ENCODE measurements at places on chromosomes 7 and 10.

DNA sequence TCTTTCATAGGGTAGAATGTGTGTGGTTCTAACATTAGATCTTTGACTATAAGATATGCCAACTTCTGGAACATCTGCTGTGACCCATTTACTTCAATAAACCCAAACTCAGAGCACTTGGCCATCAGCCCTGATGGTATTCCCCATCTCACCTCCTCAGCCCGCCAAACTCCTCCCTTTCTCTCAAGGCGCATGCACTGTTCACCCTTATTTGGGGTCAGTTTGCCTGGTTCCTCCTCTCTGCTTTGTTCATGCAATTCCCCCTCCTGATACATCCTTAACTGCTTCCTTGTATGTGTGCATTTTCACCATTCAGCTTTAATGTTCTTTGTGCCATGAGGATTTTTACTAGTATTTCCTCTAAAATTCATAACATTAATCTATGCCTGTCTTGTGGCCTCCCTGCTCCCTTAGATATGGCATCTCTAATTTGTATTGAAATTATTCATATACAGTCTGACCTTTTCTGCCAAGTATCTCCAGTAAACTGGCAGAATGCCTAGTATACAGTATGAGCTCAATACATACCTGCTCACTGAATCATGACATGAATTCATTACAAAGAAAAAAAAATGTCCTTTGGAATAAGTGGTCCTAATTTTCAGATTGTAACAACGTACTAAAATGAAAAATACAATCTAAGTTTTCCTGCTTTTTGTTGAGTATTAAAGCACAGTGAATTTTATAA, 336.8 kb upstream of the IGFBP3 start:
- peak; percentile 26 for DNase-seq
- H3K27me3 ChIP-seq: no peaks in the 10 kb centered on the region
- no peak overlapping the region for H3K27ac ChIP-seq
- no peak overlapping the region for H3K4me3 ChIP-seq

- DNase-seq: peak; percentile 69
- H3K4me1 ChIP-seq: peaks cover 16% of the 10 kb centered on the region
- H3K4me3 ChIP-seq: no peak overlapping the region
Measured at GRCh38 chr7:29116361-29117200, 29.8 kb downstream of the CPVL start.

DNA sequence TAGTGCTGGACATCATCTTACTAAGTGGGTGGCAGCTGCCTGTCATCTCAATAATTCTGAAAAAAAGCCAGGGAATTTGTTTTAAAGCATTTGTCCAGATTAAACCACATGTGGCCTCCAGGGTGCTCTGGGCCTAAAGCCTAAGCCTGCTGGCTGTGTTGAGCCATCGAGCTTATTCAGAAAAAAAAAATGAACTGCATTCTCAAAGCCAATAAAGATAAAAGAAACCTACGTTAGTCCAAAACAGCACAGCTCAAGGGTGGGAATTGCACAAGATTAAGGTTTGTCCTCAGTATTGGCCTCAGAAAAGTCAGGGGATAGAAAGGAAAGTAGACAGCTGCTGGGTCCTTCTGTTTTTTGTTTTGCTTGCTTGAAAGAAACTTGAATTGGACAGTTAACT, 22.6 kb upstream of the PRTFDC1 start:
- no peaks in the 10 kb centered on the region for H3K36me3 ChIP-seq
- H3K27me3 ChIP-seq: no peaks in the 10 kb centered on the region
- DNase-seq: no peak
- no peak overlapping the region for H3K4me3 ChIP-seq

DNA sequence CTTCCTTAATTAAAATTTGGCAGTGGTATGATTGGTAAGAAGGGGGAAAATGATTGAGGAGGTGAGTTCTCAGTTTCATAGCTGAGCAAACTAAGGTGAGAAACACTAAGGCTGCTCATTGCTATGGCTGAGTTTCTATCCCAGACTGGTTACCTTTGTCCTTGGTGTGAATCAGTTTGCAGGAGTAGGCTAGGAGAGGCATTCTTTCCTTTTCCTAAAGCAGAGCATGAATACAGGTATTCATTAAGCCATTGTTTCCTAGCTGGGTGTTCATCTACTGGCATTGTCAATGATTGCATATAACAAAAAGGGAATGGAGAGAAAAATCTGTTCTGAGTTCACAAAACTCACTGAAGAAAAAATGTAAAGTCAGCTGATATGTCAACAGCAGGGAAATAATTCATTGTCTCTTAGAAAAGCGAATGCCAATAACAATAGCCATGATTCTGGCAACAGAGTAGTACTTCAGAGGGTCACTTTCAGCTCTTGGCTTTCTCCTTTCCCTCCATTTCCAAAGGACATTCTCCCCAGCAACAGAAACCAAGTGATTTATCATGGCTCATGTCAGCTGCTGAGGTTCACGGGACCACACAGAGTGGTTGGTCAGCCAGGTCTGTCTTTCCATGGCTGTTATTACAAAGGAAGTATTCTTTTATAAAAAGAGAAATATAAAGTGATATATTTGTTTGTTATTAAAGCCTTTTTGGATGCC, 234.0 kb downstream of the BICC1 start:
- H3K4me1 ChIP-seq: no peaks in the 10 kb centered on the region
- H3K27me3 ChIP-seq: no peaks in the 10 kb centered on the region
- H3K4me3 ChIP-seq: no peak overlapping the region
- no peaks in the 10 kb centered on the region for H3K36me3 ChIP-seq

DNA sequence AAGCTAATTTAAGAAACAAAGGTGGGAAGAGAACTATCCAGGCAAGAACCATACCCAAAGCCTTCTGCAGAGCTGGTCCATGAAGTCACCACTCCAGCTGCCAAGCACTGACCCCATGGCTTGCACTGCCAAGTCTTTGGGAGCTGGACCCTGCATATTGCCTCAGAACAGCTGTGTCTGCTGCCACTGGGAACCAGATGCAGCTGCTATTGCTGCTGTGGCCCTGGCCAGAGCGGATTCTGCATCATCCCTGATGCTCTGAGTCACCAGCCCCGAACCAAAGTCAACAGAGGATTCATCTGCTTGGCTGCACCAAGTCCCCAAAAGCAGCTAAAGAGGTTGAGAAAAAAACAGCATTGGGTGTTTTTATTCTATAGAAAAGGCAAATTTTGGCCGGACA, 39.2 kb upstream of the GSAP start:
- H3K4me3 ChIP-seq: no peak overlapping the region
- peaks cover 28% of the 10 kb centered on the region for H3K4me1 ChIP-seq
- DNase-seq: peak; percentile 60
- H3K36me3 ChIP-seq: no peaks in the 10 kb centered on the region
- no peaks in the 10 kb centered on the region for H3K27me3 ChIP-seq

DNA sequence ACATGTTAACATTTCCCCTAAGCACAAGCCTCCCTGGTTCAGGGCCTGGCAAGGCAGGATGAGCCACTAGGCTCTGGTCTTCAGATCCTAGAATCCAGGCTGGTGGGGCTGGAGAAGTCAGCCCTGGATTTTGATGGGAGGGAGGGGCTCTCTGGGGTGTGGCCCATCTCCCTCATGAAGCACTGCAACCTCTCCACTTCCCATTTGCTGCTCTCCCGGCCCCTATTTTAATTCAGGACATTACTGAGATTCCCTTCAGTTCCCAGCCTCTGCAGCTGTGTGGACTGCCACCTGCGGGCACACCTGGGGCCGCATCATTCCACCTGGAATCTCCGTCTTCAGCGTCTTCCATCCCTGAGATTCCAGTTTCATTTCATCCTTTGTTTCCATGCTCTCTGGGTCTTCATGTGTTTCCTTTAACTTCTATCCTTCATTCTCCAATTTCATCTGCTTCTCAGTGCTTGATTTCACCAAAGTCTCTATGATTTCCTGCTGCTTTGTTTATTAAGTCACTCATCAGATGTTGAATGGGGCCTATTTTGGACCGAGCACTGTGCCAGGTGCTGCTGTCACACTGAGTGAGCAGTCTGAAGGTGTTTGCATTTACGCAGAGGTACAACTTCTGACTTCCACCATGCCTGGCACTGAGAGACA, 253.6 kb downstream of the WDR37 start:
- DNase-seq: no peak
- H3K27ac ChIP-seq: no peak overlapping the region
- H3K27me3 ChIP-seq: no peaks in the 10 kb centered on the region
- no peaks in the 10 kb centered on the region for H3K36me3 ChIP-seq
- H3K4me3 ChIP-seq: no peak overlapping the region

DNA sequence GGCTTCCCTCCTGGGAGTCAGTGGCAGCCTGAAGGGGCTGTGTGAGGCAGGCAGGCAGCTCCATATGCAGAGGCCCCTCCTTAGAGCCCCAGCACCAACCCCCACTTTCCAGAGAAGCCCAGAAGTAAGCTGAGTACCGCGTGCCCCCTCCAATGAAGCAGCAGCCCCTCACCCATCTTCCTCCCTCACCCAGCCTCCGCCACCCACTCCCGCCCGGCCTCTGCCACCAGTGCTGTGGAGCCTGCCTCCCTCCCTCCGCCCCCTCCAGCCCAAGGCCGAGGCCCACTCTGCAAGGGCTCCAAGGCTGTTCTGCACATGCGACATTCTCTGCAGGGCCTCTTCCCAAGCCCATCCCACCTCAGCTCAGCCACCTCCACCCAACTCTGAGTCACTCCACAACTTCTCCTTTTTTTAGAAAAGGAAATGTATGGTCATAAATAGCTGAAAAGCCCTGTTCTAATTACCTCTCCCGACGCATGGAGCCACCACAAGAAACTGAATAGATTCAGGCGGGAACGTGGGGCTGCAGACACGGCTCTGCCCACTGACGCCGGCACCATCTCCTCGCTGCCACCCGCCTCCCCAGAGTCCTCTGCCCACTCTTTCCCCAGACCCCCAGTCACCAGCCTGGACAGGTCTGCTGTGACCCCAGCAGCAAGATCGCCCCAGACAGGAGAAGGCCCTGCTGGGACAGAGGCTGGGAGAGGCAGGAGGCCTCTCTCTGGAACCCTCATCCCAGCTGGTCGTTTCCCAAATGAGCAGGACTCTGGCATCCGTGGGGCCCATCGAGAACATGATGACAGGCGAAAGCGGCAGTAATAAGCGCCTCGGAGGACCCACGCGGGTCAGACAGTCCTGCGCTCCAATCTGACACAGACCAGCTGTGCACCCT, 213.9 kb downstream of the MAD1L1 start:
- H3K27me3 ChIP-seq: no peaks in the 10 kb centered on the region
- H3K27ac ChIP-seq: no peak overlapping the region
- H3K4me3 ChIP-seq: no peak overlapping the region
- peak; percentile 37 for DNase-seq
- peaks cover 14% of the 10 kb centered on the region for H3K4me1 ChIP-seq

DNA sequence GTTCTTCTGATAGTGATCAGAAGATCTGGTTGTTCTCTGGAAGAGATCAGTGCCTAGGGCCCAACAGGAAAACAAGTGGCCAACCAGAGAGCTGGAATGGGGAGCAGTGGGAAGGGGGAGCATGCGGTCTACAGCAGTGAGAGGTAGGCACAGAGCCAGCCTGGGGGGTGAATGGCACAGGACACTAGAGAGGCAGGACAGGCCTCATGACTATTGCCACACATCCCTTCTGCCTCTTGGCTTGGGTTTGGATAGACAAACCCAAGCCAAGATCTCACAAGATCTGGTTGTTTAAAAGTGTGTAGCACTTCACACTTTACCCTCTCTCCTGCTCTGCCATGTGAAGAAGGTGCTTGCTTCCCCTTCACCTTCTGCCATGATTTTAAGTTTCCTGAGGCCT, 224.4 kb downstream of the ARHGAP12 start:
- H3K36me3 ChIP-seq: no peaks in the 10 kb centered on the region
- H3K4me1 ChIP-seq: peaks cover 70% of the 10 kb centered on the region
- no peak overlapping the region for H3K27ac ChIP-seq
- H3K4me3 ChIP-seq: no peak overlapping the region

DNA sequence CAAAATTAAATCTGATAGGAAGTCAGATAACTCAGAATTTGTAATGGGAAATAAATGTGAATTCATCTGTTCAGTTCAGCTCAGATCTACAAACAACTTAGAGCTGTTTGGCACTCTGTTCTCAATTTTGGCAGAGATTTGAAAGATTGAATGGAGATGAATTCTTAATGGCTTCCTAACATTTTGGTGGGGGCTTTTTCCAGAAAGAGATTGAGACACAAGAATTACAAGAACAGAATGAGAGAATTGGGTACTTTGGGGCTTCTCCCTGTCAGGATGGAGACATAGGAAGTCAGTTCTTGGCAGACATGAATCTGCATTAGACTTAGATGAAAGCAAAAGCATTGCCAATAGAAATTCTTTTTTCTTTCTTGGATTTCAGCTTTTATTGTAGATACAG, 39.0 kb upstream of the PTPRZ1 start:
- H3K4me1 ChIP-seq: no peaks in the 10 kb centered on the region
- no peaks in the 10 kb centered on the region for H3K27me3 ChIP-seq
- no peak overlapping the region for H3K27ac ChIP-seq
- no peak for DNase-seq
- H3K4me3 ChIP-seq: no peak overlapping the region
- H3K36me3 ChIP-seq: no peaks in the 10 kb centered on the region
